Stimulated activated CD4-positive, alpha-beta T cell treated with anti-CD3 and anti-CD28 coated beads, Interleukin-1b, Interleukin-23, amount 100 ng/mL, for 48 hours (primary cell): ENCODE measurements at places on chromosomes 16 and 17.
A peak's percentile ranks its signal among the peaks of the same experiment; 100 is the strongest.

GRCh38 chr17:57295526-57296023 is 39.3 kb downstream of the MSI2 start:
- no peak for DNase-seq

- peak; percentile 37 for DNase-seq
Measured at GRCh38 chr16:10992797-10993196, 48.4 kb downstream of the CLEC16A start.

GRCh38 chr16:5479926-5480325 is 382.3 kb upstream of the EEF2KMT start:
- DNase-seq, result no peak

DNA sequence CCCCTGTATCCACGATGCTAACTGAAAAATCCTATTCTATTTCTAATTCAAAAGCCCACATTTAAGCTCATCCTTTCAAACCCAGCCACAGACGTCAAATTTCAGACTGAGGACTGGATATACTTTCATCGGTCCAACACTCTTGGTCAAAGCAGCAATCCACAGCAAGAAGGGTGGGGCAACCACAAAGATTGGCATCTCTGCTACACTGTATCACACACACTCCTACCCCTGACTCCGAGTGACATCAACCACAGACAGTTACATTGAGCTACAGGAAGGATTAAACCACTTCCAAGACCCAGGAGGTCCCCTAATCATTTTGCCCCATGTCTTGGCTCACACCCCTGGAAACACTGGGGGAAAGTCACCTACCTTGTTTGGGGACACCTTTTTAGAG is 61.3 kb downstream of the GRIN2A start:
- no peak for DNase-seq

GRCh38 chr17:71757156-71757555 is 363.7 kb upstream of the SOX9 start:
- no peak for DNase-seq

GRCh38 chr17:75899353-75899752 is 2.6 kb upstream of the TRIM65 start:
- DNase-seq, result no peak

- no peak for DNase-seq
Measured at GRCh38 chr16:53937161-53937880, 233.4 kb downstream of the FTO start.

- no peak for DNase-seq
Measured at GRCh38 chr17:67637901-67638641, 79.7 kb upstream of the NOL11 start.

DNA sequence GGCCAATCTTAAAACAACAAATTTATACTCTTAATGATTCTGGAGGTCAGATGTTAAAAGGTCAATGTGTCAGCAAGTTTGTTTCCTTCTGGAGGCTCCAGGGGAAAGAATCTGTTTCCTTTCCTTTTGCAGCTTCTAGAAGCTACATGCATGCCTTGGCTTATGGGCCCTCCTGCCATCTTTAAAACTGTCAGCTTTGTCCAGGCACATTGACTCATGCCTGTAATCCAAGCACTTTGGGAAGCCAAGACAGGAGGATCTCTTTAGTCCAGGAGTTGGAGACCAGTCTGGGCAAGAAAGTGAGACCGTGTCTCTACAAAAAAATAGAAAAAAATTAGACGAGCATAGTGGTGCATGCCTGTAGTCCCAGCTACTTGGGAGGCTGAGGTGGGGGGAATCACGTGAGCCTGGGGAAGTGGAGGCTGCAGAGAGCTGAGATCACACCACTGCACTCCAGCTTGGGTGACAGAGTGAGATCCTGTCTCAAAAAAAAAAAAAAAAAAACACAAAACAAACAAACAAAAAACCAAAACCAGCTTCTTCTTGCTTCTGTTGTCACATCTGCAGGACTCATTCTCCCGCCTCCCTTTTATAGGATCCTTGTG is 58.3 kb downstream of the NOS2 start:
- no peak for DNase-seq

GRCh38 chr16:73196670-73197069 is 148.7 kb upstream of the ZFHX3 start:
- DNase-seq, result peak; percentile 8
